Bone marrow (tissue), 2 donors: ENCODE measurements at places on chromosomes 1 and 21.

GRCh38 chr1:43363283-43363934 is 4.4 kb downstream of the ELOVL1 start:
- no peak for DNase-seq

GRCh38 chr21:15051644-15052458 is 12.9 kb downstream of the NRIP1 start:
- no peak for DNase-seq

- no peak for DNase-seq
Measured at GRCh38 chr1:50929376-50929958, 30.6 kb downstream of the FAF1 start.

DNA sequence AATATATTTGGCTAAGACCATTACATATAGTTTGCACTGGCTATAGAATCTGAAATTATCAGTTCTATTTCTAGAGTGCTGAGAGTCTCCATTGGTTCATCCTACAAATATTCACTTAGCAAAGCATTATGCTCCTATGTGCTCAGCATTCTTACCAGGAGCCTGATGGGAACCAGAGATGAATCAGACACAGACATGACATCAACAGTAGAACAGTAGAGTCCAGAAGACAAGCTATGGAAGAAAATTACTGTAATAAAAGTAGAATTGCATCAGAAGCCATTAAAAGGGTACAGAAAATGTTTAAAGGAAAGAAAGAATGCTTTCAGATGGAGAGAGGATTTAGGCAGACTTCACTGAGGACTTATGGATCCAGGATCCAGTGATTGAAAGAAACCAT is 271.7 kb upstream of the SNX7 start:
- no peak for DNase-seq

- no peak for DNase-seq
Measured at GRCh38 chr1:46422261-46422871, 28.2 kb downstream of the FAAH start.

- DNase-seq = no peak
Measured at GRCh38 chr1:28143496-28144202, 32.8 kb downstream of the PTAFR start.

DNA sequence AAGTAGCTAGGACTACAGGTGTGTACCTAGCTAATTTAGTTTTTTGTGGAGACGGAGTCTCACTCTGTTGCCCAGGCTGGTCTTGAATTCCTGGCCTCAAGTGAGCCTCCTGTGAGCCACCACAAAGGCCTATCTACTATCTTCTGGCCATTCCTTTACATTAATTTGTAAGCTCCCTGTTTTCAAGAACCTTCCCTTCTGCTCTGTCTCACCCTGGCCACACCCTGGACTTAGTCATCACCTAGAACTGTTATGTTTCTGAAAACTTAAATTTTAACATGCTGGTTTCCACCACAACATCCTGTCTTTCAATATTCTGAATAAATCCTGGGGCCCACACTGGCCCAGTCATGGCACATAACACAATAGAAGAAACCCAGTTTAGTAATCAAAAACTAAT is 4.9 kb upstream of the B4GALT3 start:
- DNase-seq = no peak

DNA sequence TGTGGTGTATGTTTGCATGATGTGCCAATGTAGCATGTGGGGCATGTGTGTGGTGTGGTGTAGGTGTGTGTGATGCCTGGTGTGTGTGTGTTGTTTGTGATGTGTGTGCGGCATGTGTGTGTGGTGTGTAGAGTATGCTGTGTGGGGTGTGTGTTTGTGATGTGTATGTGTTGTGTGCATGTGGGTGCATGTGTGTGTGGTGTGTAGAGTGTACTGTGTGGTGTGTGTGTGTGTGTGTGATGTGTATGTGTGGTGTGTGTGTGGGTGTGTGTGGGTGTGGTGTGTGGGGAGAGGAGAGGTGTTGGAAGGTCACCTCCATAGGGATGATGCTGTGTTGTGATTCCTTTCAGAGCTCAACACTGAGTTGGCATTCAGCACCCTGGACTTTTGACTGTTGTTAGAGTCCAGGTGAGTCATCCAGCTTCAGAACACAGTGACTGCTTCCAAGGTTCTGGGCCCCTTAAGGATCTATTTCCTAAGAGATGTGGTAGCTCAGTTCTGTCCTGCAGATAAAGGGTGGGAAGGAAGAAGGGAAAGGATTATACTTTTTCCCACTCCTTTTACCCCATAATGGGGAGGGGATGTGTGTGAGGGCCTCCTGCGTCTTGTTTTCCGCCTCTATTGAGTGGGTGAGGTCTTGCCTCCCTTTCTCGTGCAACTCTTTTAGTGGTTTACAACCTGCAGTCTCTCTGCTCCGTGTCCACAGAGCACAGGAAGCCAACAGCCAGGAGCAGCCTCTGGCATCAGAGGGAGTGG is 47.6 kb downstream of the RHOU start:
- no peak for DNase-seq

GRCh38 chr1:205122489-205122882 is 708 bp upstream of the RBBP5 start:
- no peak for DNase-seq

- no peak for DNase-seq
Measured at GRCh38 chr1:159279773-159280172, 22.4 kb upstream of the FCER1A start.

DNA sequence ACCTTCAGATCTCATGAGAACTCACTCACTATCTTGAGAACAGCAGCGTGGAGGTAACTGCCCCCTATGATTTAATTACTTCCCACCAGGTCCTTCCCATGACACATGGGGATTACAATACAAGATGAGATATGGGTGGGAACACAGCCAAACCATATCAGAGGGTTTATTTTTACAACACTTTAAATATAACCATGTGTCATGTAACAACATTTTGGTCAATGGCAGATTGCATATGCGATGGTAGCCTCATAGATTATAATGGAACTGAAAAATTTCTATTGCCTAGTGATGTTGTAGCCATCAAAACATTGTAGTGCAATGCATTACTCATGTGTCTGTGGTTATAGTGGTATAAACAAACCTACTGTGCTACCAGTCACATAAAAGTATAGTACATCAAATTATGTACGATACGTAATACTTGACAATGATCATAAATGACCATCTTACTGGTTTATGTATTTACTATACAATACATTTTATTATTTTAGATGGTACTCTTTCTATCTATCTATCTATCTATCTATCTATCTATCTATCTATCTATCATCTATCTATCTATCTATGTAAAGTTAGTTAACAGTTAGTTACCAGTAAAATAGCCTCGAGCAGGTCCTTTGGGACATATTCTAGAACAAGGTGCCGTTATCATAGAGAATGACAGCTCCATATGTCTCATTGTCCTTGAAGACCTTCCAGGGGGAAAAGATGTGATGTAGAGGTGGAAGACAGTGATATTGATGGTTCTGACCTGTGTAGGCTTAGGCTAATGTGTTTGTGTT is 12.6 kb upstream of the S100B start:
- DNase-seq = no peak

DNA sequence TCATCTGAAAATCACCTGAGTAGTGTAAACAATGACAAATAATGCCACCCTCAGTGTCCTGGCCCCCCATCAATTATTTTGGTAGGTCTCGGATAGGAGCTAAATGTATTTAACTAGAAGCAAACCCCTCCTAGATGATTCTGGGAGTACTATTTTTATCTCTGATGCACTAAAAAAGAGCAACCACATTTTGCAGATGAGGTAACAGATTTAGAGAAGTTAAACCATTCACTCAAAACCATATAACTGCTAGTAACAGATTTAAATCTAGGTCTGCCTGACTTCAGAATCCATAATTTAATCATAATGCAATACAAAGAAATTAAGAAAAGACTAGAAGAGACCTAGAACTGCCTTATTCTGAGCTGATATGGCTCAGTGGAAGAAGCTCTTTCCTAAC is 17.3 kb upstream of the PTCH2 start:
- no peak for DNase-seq

- no peak for DNase-seq
Measured at GRCh38 chr1:111366256-111366655, 61.3 kb downstream of the OVGP1 start.

- DNase-seq = no peak
Measured at GRCh38 chr1:3930301-3931006, 30.4 kb upstream of the C1orf174 start.

DNA sequence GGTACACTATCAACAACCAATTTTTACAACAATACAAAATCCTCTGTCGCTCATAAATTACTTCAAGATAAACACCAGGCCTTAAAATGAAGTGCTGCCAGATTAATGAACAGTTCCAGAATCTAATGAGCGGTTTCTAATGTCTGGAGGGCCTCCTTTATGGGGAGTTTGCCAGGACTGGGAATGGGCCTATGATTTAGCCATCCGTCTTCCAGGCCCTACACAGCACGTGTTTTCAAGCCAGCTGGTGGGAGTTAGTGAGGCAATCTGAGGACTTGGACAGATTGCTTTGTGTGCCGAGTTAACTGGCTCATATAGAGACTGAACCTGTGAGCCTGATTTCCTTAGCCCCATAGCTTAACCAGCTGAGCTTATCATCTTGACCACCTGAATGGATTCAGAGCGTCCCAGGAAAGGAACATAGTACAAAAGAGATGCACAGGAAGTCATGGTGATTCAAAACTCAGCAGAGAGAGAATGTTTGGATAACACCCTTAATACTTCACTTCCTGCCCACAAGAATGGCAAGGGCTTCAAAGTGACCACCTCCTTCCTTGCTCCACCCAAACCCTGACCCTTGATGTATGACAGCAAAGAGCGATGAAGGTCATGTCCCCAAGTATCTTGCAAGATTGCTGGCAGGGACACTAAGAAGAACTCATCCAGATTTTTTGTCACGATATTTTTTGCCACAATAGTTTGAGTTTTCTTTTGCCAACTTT is 143.5 kb downstream of the SLC30A10 start:
- no peak for DNase-seq

DNA sequence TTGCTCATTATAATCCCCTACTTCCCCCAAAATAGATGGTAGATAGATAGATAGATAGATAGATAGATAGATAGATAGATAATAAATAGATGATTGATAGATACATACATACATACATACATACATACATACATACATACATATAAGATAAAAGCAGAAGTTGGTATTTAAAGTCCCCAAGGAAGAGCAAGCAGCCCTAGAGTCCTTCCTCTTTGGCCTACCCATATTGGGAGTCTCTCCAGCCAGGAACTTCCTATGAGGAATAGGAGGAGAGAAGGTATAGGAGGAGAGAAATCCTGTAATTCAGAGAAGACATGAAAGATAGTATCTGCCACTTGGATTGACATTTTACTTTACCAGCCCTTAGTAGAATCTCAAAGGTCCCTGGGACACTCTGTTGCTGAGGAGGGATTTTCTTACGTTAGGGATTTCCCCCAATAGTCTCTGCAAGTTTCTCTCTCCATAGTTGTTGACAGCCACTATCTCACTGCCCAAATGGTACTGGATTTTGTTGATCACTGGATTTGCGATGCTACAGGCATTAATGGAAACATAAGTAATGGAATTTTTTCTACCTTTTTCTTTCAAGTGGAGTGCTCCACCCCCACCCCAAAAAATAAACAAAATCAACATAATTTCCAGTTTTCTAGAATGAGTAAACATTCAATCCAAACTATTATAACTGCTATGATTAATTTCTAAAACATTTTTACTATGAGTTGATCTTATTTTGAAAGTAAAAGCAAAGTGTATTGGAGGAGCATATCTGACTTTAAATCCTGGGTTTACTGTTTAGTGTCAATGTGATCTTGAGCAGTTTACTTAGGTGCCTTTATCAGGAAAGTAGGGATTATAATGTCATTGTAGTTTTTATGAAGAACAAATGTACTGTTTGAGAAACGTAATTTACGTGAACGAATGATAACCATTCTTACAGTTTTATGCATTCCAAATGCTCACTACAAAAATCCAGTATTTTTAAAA is 93.2 kb upstream of the TNFSF4 start:
- DNase-seq = no peak

- DNase-seq = no peak
Measured at GRCh38 chr1:26121854-26122773, 10.5 kb downstream of the PDIK1L start.

- no peak for DNase-seq
Measured at GRCh38 chr1:26419494-26419893, 8.9 kb downstream of the LIN28A start.

DNA sequence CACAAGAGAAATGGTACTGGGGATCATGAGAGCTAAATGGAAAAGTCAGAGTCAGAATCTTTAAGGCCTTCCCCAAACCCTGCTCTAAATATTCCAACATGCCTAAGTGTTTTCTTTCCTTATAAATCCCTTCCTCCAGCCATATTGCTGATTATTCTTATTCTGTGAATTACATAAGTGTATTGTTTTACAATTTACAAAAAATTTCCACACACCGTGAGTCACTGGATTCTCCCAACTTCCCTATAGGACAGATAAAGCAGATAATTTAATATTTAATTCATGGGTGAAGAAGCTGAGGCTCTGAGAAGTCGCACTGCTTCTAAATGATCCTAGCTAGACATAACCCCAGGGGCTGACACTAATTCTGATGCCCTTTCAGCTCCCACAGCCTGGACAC is 243.3 kb upstream of the JUN start:
- DNase-seq = no peak
